CD4-positive, alpha-beta T cell treated with Interleukin-6 at 100 ng/mL for 8 hours (primary cell): ENCODE measurements at places on chromosomes 12 and 14.

- DNase-seq = no peak
Observed at GRCh38 chr12:29281371-29282005, 99.5 kb downstream of the ERGIC2 start.

GRCh38 chr14:95857275-95857674, 19.4 kb upstream of the TUNAR start:
- no peak for DNase-seq

- no peak for DNase-seq
Observed at GRCh38 chr12:66337381-66338010, 35.2 kb downstream of the HELB start.

DNA sequence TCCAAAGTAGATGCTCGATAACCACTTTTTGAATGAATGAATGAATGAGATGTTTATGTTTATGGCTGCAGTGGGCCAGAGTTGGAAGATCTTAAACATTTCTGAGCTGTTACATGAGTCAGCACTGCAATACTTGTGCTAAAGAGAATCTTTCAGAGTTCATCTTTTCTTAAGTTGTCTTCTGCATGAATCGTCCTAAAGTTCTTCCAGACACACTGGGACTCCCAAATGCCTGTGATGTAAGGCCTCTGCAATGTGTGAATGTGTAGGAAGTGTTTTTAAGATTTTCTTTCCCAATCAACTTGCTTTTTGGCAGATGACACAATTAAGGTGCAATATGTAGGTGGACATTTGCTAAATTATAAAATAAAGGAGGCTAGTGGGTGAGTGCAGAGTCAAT, 50.3 kb upstream of the TRIM9 start:
- no peak for DNase-seq

DNA sequence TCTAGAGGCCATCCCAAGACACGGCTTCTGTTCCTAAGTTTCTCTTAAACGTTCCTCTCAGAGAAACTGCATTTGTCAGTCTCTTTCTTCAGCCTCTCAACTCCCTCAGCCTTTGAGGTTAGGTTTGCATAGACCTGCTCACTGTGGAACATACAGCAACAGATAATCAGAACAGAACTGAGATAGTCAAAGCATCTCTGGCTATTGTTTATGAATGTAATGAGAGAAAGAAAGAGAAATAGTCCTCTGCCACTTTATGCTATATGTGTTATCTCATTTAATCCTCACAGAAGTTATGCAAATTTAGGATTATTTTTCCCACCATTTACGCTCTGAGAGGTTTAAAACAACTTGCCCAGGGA, 190.6 kb downstream of the PHLDA1 start:
- DNase-seq = no peak

GRCh38 chr12:100493396-100494012, 19.8 kb downstream of the NR1H4 start:
- no peak for DNase-seq

DNA sequence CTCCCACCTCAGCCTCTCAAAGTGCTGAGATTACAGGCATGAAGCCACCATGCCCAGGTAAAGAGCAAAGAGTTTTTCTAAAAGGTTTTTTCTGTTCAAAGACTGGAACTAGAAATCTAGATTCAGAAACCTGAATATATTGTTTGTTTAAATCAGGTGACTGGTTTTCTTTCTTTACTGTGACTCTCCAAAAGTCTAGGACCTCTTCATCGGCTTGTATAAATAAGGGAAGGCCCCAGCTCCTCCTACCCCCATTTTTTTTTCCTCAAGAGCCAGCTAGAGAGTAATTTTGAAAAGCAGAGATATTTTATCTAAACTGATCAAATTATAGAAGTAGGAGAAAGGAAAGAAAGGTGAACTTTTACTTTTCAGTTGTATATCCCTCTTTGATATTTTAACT, 48.0 kb downstream of the TMEM116 start:
- DNase-seq = no peak

- no peak for DNase-seq
Observed at GRCh38 chr14:74141703-74142102, 56.9 kb downstream of the LIN52 start.

- peak; percentile 12 for DNase-seq
Observed at GRCh38 chr12:39272871-39273655, 169.9 kb downstream of the KIF21A start.

GRCh38 chr14:35247777-35248475, 44.3 kb upstream of the PSMA6 start:
- no peak for DNase-seq
